Myocyte (in vitro differentiated cells): ENCODE measurements at places on chromosomes 6 and 20. TPM values are rescaled to one million over a fixed set of nuclear protein-coding genes. Genes with fewer than 3 reads are reported as not detected.

The EDN1 gene
- total RNA-seq: 0.16 and 0.29 TPM in 2 replicates

The CDH4 gene
- total RNA-seq: 0.31 and 0.45 TPM in 2 replicates

The L3MBTL3 gene
- 6.5 and 13.8 TPM in 2 replicates for total RNA-seq

The TFAP2A gene
- 0.21 and 0.59 TPM in 2 replicates for total RNA-seq

The PTK6 gene
- 2.1 and 5.2 TPM in 2 replicates for total RNA-seq

The SPDEF gene
- not detected in 2 replicates for total RNA-seq

- no peak for DNase-seq
Measured at GRCh38 chr6:18371656-18372055, 15.5 kb upstream of the RNF144B start.

- DNase-seq: peak; percentile 47
Measured at GRCh38 chr6:35015996-35016395, 125.1 kb downstream of the TCP11 start.

GRCh38 chr20:4560667-4561066 lies 161.0 kb upstream of the PRND start:
- DNase-seq: peak; percentile 54

DNA sequence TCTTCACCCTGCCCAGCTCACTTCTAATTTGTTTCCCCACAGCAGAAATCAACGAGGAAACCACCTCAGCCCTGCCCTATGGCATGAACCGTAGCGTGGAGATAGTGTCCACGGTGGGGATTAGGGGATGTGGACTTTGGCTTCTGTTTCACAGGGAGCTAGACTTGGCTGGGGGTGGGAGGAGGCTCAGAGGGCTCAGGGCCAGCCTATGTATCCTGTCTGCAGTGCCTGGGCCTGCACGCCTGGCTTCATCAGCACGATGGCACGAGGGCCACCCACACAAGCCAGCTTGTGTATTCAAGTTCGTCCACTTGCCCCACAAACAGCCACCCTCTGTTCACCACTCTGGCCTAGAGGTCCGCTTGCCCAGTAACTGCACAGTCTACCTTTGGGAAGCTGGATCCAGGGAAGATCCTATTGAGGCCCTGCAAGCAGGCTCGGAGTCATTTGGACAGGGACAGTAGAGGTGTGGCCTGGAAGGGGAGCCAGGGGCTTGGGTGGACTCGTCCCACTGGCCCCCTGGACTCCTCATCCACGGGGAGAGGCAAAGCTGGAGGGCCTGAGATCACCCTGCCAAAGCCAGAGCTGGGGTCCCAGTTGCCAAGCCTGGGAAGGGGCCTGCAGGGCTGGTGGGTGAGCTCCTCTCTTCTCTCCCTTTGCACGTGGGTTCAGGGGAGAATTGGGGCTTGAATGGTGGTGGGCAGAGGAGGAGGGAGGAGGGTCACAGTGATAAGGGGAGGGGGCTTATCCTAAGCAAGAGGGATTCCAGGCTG lies 38.0 kb upstream of the FAM83D start:
- no peak for DNase-seq

DNA sequence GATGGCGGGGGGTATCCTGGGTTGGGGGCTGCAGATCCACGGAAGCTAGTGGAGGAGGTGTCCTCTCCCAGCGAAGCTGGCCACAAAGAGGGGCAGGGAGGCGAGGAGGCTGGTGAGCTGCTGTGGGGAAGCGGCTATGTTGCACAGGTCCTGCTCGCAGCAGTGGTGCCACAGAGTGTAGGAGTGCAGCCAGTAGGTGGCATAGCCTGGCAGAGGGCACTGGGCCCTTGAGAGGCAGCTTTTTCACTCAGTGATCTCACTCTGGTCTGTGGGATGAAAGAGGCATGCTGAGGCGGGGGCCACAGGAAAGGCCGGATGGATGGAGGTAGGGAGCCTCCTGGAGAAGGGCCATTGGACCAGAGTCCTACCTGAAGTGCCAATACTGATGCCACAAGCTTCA lies 2.9 kb upstream of the LY6G6D start:
- peak; percentile 8 for DNase-seq

DNA sequence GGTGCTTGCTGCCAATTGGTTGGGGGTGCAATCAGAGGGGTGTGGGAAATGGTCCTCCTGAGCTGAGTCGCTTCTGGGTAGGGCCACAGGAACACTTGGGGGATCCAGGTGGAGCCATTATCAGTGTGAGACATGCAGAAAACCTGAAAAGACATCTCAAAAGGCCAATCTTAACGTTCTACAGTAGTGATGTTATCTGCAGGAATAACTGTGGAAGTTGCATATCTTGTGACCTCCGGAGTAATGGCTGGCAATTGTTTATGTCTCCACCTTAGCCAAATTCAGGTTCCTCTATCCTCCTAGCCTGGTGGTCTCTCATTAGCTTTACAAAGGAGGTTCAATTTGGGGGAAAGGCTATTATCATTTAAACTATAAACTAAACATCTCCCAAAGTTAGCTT lies 114.8 kb upstream of the SNX9 start:
- DNase-seq: no peak

DNA sequence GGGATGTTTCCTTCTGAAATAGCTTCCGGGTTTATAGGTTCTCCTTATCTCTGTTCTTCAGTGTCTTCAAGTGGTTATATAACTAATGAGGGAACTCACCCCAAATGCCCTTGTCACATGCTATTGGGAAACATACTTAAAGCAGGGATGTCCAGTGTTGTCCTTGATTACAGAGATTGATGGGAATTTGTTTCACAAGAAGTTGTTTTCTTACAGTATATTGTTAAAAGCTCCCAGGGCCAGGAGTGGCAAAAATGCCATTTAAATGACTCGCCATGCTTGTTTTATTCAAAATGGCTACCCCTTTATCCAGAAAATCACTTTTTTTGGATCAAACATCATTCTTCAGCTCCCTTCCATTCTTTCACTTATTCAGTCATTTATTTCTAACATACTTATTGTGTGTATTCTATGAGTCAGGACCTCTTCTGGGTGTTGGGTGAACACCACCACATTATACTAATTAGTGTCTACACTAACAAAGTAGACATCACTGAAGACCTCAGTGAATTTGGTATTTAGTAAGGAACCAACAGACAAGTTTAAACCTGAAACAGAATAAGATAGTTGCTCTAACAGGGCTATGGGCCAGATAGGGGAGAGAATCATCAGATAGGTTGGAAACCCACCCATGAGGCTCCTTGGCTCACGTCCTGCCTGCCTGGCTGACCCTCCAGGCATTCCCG lies 791.1 kb downstream of the MAFB start:
- no peak for DNase-seq

DNA sequence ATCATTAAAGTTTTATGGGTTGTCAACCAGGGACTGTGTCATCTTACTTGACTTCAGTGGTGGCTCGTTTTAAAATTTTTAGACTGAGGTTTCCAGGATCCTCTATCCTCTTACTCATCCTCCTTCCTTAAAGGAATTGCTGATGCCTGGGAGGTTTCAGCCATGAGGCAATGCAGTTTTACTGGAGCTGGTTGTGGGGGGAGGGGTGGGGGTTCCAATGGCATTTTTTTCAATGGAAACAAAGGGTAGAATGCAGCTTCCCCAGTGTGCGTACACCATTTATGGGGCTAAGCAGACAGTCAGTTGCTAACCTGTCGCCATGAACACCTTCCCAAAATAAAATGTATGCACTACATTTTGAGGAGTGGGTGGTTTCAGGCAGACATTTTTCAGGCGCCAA lies 88.0 kb downstream of the METTL24 start:
- no peak for DNase-seq

DNA sequence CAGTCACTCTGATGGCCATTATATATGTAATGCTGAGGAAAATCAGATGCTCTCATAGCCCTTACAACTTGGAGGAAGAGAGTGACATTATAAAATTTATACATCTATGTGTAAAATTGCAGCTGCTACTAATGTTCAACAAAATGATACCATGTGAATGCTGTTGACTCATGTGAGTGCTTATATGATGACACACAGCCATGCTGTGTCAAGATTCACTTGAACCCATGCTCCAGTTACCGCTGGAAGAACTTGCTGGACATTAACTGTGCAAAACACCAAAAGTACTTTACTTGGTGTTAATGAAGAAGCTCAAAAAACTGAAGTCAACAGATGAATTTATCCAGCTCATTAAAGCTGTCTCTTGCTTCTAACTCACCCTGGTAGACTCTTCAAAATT lies 318.9 kb upstream of the PLCB4 start:
- no peak for DNase-seq

GRCh38 chr6:79684876-79685275 lies 53.7 kb downstream of the SH3BGRL2 start:
- no peak for DNase-seq

DNA sequence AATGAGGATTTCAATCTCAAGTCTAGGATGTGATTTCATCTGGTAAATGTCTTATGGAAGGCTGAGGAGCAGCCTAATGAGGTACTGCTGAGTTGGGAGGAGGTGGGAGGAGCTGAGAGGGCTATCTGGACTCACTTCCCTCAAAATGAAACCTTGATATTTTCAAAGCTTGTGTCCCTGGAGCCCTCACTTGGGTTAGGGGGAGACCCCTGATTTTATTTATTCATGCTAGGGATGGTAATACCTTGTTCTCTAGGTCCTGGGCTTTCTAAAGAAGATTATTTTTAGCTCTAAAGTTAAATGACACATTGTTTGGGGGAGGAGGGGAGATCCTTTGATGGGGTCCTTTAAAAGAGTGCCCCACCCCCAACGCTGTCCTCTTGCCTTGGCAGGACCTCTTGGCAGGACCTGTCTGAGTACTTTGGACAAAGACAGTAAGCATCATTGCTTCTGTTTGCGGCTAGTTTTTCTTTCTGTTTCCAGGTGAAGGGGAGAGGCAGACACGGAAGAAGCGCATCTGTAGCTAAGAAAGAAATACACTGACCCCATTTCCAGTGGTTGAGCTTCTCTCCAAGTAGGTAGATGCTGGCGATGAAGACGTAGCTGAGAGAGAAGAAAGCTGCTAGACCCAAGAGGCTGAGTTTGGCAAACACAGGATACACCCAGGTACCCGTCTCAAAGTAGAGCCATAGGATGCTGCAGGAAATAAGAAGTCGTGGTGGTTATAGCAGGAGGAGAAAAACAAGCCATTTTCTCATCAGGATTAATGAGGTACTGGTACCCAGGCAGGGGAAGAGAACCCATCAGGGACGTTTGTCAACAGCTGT lies 55.6 kb downstream of the ADTRP start:
- DNase-seq: no peak

DNA sequence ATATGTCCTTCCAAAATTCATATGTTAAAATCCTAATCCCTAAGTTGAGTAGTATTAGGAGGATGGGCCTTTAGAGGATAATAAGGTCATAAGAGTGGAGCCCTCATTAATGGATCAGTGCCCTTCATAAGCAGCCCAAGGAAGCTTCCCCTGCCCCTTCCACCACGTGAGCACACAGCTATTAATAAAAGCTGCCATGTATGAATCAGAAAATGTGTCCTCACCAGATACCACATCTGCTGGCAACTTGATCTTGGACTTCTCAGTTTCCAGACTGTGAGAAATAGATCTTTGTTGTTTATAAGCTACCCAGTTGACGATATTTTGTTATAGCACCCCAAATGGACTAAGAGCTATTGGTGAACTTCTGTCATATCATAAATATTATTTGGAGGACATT lies 207.7 kb upstream of the HDDC2 start:
- peak; percentile 49 for DNase-seq

GRCh38 chr6:89289710-89290109 lies 25.4 kb downstream of the GABRR2 start:
- DNase-seq: no peak

DNA sequence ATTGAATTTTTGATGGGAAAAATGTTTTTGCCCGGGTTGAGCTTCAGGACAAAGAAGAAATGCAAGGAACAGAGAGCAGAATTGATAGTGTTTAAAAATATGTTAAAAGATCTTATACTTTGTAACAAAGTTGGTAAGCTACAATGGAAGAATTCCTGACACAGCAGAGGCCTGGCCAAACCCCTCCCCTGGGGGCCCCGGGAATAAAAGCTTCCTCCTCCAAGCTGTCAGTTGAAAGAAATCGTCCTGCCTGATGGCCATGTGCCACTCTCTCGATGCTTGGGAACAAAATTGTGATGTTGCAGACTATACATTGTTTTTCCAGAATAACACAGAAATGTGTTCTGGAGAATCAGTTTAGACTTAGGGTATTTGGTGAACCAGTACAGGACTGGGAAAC lies 14.2 kb upstream of the TOX2 start:
- no peak for DNase-seq

- peak; percentile 90 for DNase-seq
Measured at GRCh38 chr6:48151142-48151541, 40.1 kb upstream of the PTCHD4 start.

DNA sequence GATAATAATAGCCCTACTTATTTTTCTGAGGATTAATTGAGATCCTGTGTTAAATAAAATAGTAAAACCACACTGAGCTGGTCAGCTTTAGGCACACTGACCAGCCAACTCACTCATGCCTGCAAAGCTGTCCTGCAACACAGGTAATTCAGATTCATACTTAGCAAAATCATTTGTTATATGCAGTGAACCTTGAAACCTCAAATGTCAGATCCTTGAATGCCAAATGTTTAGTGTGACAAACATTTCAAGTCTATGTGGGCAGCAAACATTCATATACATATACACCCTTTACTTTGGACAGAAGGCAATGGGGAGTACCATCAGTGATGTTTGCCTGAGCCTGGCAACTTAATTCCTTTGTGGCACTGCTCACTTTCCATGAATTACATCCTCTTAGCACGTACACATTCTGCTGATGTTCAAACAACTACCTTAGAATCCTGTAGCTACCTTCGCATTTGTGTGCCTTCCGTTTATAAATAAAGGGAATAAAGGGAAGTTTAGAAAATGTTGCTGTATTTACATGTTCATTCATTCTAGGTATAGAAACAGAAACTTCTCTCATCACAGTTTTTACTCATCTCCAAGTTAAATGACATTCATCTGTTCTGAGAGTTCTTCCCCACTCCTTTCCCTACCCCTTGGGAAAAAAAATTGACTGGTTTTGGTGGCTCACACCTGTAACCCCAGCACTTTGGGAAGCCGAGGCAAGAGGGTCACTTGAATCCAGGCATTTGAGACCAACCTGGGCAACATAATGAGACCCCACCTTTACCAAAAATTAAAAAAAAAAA lies 140.8 kb downstream of the ZFAND3 start:
- DNase-seq: no peak

GRCh38 chr6:52109171-52109571 lies 21.8 kb upstream of the PKHD1 start:
- peak; percentile 92 for DNase-seq

GRCh38 chr20:56517211-56517610 lies 7.3 kb upstream of the FAM209A start:
- no peak for DNase-seq

DNA sequence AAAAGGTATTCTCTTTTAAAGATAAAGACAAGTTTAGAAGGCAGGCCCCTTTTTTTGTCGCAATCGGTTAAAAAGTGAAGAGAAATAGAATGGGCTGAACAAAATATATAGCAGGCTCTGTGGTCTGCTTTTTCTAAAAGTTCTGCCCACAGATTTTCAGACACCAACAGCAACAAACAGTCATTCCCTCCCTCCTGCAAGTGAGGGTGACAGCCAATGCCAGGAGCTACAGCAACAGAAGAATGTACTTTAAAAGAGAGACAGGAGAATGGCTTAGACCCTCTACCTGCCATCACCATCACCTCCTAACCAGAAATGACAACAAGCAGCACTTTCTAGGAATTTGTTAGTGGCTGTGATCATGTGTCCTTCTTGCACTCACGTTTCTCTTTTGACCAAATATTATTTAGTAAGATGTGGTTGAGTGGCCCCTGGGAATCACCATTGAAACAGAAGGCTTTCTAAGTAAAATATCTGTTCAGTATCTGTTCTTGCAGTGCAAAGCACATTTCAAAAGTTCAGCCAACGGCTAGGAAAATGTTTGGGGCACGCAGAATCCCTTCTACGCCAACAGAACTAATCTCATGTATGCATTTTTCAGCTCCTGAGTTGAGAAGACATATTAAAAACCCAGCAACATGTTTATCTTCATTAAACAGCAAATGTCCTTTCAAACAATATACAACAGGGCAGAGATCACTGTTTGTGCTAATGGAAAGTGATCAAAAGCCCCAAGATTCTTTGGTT lies 248.5 kb downstream of the ATXN1 start:
- no peak for DNase-seq
